Activated CD4-positive, alpha-beta T cell treated with anti-CD3 and anti-CD28 coated beads for 36 hours (primary cell): ENCODE measurements at places on chromosomes 6 and 20. TPM values are rescaled to one million over a fixed set of nuclear protein-coding genes. Genes with fewer than 3 reads are reported as not detected.

HSPA1L gene
- 1.9 TPM for total RNA-seq

ASCC3 gene
- total RNA-seq = 50.3 TPM

DNA sequence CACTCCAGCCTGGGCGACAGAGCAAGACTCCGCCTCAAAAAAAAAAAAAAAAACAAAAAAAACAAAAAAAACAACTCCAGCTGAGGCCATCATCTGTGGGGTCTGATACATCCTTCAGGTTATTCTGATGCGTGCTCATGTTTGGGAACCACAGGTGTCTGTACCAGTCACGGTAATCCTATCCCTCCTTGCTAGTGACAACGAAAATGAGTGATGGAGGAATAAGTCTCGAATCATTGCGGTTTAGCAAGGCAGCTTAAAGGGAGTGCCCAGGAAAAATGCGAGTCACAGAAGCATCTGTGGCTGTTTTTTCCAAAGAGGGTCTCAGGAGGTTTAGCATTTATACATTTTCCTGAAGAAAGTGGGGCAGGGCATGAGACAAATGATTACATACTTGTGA, 48.8 kb downstream of the MCUR1 start:
- no peak for DNase-seq

GRCh38 chr20:1975291-1975690, 18.6 kb downstream of the PDYN start:
- no peak for DNase-seq

DNA sequence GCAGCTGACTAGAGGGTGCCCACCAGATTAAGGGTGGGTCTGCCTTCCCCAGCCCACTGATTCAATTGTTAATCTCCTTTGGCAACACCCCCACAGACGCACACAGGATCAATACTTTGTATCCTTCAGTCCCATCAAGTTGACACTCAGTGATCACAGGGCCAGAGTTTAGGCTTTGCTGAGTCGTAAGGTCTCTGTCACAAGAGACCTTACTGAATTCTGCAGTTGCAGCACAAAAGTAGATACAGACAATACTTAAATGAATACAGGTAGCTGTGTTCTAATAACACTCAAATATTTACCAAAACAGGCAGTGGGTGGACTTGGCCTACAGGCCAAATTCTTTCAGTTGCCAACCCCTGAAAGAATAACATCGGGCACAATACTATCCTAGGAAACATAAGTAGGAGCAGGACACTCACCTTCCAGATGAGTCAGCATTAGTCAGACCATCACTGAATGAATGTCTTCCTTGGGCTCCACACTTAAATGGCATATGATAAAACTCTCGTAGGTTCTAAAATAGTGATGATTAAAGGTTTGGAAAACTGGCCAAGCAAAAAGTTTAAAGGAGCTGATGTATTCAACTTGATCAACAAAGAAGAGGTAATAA, 190.0 kb downstream of the UBE3D start:
- no peak for DNase-seq

ABRACL gene
- 180 TPM for total RNA-seq

- DNase-seq = no peak
Observed at GRCh38 chr6:43178150-43178549, 3.8 kb upstream of the CUL9 start.

MAPK13 gene
- 65.1 TPM for total RNA-seq

TXLNB gene
- total RNA-seq = 0.27 TPM

- DNase-seq = no peak
Observed at GRCh38 chr6:110523451-110524021, 47.1 kb upstream of the SLC22A16 start.

DNA sequence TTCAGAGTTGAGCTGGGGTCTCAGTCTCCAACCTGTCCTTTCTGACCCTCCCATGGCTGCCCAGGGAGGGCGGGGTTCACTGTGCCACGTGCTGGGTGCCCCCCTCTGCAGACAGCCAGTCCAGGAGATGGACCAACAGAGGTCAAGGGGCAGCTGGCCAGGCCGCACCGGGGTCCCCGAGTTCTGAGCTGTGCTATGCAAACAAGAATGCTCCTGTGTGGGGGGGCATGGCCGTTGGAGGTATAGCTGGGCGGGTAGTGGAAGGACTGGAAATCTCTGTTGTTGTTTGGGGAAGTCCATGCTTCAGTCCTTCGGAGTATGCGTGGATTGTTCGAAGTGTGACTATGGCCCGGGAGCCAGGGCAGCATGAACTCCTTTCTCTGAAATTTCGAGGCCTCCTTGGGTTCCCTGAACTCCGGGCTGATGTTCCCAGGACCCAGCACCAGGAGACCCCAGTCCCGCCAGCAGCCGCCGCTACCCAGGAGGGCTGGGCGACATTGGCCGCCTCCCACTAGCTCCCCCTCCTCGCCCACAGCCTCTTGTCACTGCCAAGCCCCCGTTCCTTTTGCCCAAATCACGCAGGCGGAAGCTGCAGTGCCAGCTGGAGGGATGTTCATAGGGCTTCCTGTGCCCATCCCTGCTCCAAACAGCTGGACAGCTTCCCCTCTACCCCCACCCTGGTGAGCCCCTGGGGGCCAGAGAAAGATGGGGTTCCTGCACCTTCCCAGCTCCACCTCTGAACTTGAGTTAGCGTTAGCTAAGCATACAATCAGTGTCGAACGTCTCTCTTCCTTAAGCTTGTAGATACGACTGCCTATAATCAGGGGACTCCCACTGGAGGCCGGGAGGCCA, 126.6 kb downstream of the TAF4 start:
- no peak for DNase-seq

DNA sequence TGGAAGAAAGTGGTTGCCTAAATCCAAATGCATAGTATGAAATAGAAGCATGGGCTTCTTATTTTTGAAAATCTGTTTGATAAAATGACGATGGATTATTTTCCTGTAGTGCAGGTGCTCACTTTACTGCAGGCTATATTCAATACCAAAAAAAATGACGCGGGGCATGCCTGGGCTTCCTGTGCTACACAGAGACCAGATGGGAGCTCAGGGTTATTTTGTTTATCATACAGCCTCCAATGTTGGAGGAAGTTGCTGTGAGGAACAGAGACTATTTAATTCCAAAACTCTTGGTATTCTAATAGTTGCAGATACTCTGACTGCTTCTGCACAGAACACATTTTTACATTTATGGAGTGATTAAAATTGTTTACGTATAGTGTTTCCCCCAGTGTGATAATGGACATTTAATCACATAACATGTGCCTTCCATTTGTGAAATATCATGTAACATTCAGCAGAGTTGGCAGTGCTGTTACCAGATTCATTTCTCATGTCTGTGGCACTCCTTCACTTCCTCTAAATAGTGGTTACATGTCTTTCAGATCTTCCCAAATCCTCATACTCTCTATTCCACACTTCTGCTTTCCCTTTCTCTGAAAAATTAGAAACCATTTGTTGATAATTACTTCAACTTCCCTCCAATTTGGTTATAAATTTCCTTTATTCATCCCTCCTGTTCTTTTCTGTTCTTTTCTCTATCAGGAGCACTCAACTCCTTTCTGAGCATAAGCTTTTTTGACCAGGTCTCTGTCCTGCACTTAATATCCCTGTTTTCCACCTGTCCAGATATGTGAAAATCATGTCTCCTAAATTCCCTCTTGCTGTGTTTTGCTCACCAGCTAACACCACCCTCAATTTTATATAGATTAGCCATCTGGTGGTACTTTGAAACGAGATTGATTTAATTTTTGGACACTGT, 121.6 kb downstream of the ADGRB3 start:
- DNase-seq = no peak

BPI gene
- not detected for total RNA-seq

GRM1 gene
- total RNA-seq = not detected

DNA sequence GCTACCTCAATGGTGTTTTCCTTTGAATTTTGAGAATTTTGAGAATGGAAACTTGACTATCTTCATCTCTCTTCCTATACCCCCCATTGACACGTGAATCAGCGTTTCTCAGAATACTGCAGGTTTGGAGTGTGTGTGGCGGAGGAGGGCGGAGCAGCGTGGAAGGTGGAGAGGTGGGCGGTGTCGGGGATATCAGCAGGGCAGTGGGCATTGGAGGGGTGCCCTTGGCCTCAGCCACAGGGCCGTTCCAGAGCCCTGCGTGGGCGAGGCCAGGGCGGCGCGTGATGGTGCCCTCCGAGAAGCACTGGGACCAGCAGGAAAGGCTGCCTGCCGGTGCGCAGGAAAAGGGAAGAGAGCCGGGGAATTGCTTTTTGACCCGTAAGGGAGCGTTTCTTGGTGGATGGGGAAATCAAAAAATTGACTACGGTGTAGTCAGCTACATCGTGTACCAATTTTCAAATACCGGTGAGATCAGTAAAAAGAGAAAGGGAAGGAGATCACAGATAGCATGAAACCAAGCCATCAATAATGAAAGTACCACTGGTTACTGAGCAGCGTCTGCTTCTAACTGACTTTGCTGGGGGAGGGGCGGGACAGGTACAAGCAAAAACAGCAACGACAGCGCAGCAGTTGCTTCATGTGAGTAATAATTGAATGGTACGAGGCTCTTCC, 82.7 kb upstream of the DUSP22 start:
- DNase-seq = peak; percentile 88

DNA sequence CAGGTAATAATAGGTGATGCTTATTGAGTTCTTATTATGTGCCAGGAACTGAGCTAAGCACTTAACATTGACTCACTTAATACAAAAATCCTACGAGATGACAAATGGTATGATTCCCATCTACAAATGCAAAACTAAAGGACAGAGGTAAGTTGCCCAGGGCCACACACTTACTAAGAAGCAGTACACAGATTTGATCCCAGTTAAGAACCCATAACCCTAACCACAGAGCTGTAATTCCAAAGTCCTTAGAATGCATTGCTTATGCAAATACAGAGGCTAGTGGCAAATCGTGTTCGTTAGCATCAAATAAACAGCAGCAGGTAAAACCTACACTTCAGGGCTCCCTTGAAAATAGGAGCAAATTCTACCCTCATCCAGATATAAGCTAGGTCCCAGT, 104.0 kb downstream of the SASH1 start:
- DNase-seq = no peak

GRCh38 chr6:83061190-83061589, 4.5 kb downstream of the UBE3D start:
- no peak for DNase-seq

GRCh38 chr20:62800314-62801259, 4.0 kb upstream of the OGFR start:
- DNase-seq = no peak

DNA sequence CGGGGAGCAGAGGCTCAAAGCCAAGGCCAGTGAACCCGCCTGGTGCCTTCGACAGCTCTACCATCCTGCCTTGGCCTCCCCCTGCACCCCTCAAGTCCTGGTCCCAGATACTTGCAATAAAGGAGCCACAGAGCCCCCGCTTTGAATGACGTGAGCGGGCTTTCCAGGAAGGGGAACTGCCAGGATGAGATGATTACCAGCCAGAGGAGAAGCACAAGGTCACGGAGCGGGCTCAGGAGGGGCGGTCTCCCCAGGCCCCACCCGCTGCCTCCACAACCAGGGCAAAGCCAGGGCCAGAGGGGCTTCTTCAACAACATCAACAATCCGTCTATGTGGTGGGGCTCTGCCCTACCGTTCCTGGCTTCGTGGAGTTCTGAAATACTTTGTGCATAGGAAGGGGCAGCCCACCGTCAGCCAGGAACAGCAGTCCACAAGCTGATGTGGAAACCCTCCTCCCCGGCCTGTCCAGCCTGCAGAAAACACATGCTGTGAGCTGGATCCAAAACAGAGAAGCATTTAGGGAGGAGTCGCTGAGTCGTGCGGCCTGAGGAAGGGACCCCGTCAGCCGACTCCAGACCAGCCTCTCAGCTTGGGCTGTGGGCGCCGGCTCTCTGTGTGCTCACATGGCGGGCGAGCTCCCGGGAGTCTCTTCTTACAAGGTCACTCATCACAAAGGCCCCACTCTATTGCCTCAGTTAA, 392.5 kb downstream of the CDH4 start:
- no peak for DNase-seq

TNFRSF21 gene
- 2.8 TPM for total RNA-seq

CYP39A1 gene
- not detected for total RNA-seq

- peak; percentile 49 for DNase-seq
Observed at GRCh38 chr6:135087403-135087802, 32.8 kb upstream of the HBS1L start.

DNA sequence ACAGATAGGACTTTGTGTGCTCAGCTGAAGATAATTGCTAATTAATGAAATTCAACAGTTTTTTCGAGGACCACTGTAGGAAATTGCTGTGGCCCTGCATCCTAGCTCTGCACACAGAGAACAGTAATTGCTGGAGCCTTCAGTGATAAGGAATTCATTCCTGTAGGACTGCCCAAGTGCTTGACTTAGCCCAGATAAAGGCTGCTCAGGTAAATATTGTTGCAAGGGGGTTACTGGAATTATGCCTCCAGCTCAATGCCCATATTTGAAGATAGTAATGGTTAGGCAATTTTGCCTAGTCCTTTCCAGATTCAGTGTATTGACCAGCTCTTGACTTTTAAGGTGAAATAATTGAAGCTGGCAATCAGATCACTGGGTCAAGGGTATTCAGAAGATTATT, 122.9 kb downstream of the SLC24A3 start:
- DNase-seq = no peak

- DNase-seq = peak; percentile 35
Observed at GRCh38 chr6:15962449-15962764, 166.5 kb upstream of the MYLIP start.

DNA sequence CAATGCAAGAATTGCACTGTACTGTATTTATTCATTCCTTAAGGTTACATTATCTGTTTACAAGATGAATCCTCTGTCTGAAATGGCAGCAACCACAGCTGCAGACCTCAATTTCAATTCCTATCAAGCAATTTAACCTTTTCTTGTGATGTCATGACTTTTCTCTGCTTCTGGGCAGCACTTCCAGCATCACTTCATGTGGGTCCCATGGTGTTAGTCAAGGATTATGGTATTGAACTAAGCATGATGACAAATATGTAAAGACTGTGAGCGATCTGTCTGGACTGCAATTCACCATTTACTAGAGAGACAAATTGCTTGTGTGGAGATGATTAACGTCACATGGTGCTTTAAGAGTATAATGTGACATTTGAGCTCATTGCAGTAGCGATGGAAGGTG, 90.5 kb upstream of the CCN2 start:
- no peak for DNase-seq

DNA sequence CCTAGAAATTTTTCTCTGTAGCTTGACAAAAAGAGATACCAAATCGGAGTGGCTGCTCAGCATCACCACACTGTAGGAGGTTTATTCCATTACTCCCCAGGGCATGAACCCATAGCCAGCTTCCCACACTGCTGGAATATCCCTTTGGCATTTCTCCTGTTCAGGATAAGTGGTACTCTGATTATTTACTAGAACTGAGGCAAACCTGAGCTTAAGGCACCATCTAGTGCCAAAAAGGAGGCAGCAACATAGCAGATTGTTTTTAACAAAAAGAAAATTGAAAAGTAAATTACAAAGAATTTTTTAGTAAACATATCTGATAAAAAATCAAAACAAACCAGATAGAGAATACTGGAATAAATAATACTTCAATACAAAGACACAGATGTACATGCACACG, 181.7 kb downstream of the WDR27 start:
- no peak for DNase-seq

RSPH4A gene
- not detected for total RNA-seq
